ENCODE measurements at places on chromosomes 12 and 14.
A peak's percentile ranks its signal among the peaks of the same experiment; 100 is the strongest.

DNA sequence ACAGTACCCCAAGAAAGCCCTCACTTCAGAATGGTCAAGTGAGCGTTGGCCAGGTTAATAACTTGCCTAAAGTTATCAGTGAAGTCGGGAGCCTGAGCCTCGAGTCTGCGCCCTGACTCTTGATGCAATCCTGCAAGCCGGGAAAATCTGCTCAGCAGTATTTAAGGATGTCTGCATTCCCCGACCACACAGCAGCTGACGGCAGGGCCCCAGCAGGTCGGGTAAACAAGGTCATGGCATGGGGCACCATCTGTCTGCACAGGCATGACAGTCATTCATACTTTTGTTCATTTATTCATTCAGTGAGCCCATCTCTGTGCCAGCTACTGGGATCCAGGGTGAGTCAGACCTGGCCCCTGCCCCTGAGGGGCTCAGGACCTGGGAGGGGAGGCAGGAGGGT lies 11.1 kb downstream of the ABCB9 start:
- DNase-seq = no peak

DNA sequence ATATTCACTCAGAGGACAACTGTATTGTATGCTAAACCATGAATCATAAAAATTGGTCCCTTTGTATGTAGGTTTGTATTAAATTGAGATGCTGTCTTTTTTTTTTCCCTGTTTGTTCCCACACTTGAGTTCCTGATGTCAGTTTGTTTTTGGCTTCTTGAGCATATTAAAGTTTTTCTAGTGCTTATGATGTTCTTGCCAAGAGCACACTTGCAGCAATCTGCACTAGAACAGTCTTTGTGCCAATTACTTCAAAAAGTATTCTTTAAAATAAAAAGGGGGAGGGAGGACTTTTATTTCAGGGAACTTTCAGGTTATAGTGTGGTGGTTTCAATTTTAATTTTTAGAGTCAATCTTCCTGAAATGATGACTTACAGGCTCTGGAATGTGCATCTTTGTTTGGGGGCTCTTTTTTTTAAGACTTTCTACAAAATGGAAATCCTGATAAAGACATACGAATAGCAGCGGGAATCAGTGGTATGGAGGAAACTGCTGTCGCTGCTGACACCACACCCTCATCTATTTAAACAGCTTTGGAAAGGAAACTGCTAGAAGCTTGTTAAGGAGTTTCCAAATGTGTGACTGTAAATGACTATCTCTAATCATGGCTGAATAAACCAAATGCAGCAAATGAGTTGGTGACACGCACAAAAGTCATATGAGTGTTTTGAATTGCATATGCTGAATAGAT lies 188.6 kb downstream of the EGLN3 start:
- no peak for DNase-seq

GRCh38 chr12:58725400-58726105 lies 194.8 kb downstream of the LRIG3 start:
- no peak for DNase-seq

DNA sequence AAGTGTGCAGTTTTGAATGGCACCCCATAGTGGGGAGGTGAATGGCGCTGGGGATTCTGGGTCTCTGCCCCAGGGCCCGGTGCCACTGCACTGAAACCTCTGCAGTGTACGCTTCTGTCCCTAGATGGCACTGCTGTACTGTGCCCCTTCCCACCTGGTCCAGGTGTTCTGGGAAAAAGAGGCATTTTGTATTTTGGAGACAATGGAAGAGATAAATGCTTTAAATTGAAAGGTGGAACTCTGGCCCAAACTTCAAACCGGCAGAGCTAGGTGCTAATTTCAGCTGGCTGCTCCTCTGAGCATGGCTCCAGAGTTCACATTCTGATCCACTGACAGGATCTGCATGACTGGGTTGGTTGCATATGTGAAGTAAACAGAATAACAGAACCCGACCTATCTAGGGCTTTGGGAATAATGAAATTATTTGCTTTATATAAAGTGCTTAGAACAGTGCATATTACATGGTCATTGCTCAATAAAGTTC lies 52.2 kb downstream of the KRT80 start:
- no peak for DNase-seq

- no peak for DNase-seq
Observed at GRCh38 chr12:91073426-91073825, 15.6 kb upstream of the KERA start.

- DNase-seq = no peak
Observed at GRCh38 chr12:52648012-52648550, 3.9 kb downstream of the KRT2 start.

DNA sequence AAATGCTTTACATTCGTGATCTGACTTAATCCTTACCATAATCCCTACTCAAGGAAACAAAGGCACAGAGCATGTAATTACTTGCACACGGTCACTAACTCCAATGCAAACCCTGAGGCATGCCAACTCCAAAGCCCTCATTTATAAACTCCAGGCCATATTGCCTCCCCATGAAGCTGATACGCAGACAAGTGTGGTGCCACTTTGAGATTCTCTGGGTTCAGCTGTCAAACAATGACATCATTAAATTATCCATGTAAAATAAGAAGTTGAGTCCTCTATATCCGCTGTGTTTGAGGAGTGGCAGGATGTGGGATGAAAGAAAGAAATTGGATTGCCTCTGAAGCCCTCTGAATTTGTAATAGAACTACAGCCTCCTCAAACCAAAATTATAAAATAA lies 62.8 kb downstream of the ANO4 start:
- DNase-seq = no peak

- no peak for DNase-seq
Observed at GRCh38 chr12:71627438-71628002, 36.1 kb downstream of the ZFC3H1 start.

DNA sequence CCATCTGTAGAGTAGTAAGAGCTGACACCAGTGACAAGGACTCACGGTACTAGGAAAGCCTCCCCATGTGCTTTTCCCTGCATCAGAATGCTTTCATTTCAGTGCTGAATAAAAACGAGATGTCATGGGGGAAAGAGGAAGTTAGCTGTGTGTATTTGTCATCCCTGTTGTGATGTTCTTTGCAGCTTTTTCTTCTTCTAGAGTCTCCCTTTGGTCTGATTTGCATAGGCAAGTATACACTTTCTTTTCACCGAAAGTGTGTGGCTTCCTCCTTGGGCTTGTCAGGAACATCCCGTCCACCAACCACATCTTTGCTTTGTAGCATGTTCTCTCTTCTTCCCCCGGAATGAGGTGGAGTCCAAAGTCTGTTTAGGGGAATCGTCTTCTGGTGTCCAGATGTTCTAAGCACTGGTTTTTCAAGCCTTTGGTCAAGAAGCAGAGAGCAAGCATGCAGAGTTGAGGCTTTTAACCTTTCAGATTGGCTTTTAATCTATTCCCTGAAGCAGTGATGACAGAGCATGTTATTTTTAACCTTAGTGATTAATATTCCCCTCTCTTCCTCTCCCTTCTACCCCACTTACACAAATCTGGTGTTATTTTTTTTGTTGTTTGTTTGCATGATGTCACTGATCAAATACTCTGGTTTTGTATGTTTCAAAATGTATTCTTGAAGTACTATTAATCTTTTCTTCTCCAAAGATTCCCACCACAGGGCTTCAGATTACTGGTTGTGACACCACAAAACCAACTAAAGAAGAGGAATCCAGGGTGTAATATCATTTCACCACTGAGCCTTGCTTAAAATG lies 163.4 kb downstream of the SAMD4A start:
- no peak for DNase-seq

GRCh38 chr12:75553836-75554555 lies 42.6 kb upstream of the KRR1 start:
- DNase-seq = no peak

DNA sequence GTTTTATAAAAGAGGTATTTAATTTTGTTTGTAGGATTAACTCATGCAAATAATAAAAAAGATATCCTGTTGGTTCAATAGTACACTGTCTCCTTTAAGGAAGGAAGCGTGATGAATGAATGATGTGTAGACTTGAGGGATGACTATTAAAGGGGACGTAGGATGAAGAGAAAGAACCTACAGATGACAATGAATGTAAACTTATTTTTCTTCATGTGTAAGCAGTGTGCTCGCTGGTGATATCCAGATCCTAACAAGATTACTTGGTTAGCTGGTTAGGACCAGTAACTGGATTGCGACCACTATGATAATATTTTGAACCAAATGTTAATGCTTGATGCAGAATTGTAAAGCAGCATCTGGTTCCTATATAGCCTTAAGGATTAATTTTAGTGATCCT lies 2.6 kb downstream of the ARF6 start:
- no peak for DNase-seq

DNA sequence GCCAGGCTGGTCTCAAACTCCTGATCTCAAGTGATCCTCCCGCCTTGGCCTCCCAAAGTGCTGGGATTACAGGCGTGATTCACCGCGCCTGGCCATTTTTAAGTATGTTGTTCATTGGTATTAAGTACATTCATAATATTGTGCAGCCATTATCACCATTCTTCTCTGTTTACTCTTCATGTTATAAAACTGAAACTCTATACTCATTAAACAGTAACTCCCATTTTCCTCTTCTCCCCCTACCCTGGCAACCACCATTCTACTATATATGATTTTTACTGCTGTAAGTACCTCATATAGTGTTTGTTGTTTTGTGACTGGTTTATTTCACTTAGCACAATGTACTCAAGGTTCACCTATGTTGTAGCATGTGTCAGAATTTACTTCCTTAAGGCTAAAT lies 23.1 kb downstream of the METAP2 start:
- DNase-seq = no peak

DNA sequence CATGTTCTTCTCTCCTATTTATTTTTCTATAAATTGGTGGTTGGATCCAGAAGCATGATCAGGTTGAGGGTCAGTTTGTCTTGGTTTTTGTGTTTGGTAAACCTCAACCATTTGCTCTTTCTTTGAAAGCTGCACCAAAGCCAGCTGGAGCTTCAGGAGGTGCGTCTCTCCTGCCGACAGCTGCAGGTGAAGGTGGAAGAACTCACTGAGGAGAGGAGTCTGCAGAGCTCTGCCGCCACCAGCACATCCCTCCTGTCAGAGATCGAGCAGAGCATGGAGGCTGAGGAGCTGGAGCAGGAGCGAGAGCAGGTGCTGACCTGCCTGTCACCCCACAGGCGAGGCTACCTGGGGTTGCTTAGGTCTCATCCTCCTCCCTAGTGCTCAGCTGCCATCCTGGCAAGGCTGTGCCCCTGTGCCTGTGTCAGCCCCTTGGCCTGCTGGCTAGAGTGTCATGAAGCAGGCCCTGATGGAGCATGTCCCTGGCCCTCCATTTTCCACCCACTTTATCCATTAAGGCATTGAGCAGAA lies 45.0 kb downstream of the RAB35 start:
- no peak for DNase-seq

- peak; percentile 12 for DNase-seq
Observed at GRCh38 chr12:53659011-53659551, 16.8 kb downstream of the ATP5MC2 start.

- no peak for DNase-seq
Observed at GRCh38 chr12:57006809-57007475, 596 bp upstream of the ZBTB39 start.

DNA sequence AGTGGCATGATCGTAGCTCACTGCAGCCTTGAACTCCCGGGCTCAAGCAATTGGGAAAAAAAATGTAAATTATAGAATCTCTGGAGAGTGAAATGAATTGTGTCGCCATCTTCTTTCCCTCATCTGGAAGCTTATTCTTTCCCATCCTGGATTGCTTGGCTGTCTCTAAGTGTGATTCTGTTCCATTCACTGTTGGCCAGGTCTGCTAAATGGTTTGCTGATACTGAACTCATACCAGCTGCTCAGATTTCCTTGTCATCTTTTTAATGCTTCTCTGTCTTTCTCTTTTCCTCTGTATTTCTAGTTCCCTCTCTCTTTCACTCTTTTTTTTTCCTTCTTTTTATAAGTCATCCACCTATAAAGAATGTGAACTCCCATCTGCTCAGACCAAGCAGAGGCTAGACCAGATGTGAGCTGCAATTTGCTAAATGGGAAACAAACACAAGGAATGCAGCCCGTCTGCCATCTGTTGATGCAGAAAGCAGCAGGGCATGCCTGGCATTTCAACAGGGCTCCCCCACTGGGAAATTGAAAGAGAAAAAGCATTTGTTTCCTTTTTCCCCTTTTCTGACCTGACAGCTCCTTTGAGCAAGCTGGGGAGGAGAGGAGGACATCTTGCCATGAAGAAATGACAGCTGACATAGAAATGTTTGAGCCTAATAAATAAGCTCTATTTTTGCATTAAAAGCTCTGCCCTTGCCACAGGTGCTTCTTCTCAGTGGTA lies 1823.6 kb upstream of the FLRT2 start:
- no peak for DNase-seq

DNA sequence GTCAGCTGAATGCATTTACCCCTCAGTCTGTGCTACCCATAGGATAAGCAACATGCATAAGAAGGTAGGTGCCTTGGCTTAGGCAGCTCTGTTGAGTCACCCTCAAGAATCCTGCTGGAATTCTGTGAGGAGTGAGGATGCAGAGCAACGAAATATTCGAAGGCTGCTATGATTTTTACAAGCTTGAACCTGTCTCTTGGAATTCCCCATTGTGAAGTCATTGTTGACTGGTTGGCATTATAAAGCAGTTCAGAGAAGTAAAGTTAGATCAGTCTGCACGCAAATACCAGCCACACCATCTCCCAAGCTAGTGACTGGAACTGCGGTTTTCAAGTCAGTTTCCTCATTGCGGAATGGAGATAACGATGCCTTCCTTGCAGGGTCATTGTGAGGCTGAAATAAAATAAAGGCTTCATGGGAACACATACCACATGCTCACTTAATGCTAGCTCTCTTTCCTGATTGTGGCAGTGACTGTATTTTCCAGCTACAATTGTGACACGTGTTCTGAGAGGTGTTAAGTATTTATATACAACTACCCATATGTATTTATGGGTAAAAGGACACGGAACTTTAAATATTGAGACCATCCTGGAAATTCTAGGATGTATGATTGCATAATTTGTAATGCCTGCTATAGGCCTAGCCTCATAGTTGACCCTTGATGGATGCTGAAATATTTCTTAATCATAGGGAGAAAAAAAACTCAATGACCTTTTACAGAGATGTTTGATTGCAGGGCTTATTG lies 96.7 kb downstream of the ETV6 start:
- DNase-seq = no peak

GRCh38 chr12:110883251-110883650 lies 36.5 kb downstream of the CCDC63 start:
- DNase-seq = no peak

- no peak for DNase-seq
Observed at GRCh38 chr14:102924632-102925588, 2.4 kb downstream of the AMN start.

DNA sequence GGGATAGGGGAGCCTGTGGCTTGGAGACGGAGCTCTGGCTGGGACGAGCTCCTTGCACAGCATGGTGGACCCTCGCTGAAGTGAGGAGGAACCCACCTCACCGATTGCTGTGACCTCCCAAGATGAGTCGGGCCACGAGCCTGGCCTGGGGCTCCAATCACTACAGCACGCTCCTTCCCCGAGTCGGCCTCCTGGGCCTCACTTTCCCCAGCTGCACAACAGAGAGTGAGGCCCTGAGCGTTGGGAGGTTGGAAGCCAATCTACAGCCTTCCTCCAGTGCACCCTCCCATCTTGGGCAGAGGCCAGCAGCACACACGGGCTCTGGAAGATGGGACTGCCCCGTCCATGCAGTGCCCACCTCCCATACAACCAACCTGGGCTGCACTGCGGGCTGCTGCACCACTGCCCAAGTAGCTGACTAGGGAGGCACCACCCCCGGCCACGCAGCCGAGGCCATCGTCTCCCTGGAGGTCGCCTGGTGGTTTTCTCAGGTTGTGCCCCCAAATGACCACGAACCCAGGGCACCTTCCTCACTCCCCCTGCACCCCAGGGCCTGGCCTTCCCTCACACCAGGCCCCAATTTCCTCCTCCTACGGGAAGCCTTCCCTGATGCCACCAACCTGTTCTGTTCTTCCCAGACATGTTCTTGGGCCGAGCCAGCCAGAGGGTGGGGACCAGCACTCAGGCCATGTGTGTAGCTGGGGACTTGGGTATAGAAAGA lies 152.3 kb upstream of the C14orf180 start:
- DNase-seq = no peak

Data from NCI-H1930 (cell line).